ENCODE measurements at places on chromosomes 5 and 9.
A peak's percentile ranks its signal among the peaks of the same experiment; 100 is the strongest.

GRCh38 chr5:14416621-14417275 is 164.8 kb upstream of the OTULINL start:
- no peak overlapping the region for H3K4me3 ChIP-seq
- no peaks in the 10 kb centered on the region for H3K36me3 ChIP-seq
- no peak for DNase-seq
- H3K27ac ChIP-seq: no peak overlapping the region
- no peaks in the 10 kb centered on the region for H3K4me1 ChIP-seq

DNA sequence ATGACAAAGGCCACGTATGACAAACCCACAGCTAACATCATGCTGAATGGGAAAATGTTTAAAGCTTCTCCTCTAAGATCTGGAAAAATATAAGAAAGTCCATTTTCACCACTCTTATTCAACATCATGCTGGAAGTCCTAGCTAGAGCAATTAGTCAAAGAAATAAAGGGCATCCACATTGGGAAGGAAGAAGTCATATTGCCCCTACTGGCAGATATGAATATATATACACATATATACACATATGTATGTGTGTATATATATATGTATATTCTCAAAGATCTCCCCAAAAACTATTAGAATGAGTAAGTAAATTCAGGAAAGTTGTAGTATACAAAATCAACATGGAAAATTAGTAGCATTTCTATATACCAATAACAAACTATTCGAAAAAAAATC is 17.1 kb downstream of the APBA1 start:
- no peak overlapping the region for H3K4me3 ChIP-seq

- H3K27ac ChIP-seq: no peak overlapping the region
- no peaks in the 10 kb centered on the region for H3K27me3 ChIP-seq
- DNase-seq: no peak
- no peaks in the 10 kb centered on the region for H3K4me1 ChIP-seq
- H3K4me3 ChIP-seq: no peak overlapping the region
Measured at GRCh38 chr5:79787448-79787847, 97.8 kb downstream of the CMYA5 start.

- no peaks in the 10 kb centered on the region for H3K4me1 ChIP-seq
- H3K36me3 ChIP-seq: no peaks in the 10 kb centered on the region
- no peak overlapping the region for H3K4me3 ChIP-seq
Measured at GRCh38 chr9:130885484-130886375, 10.9 kb downstream of the QRFP start.

- peak within 1 kb of the TSS; percentile 10 for H3K27ac ChIP-seq
- no peaks in the 10 kb centered on the region for H3K36me3 ChIP-seq
- H3K4me3 ChIP-seq: peak within 1 kb of the TSS; percentile 11
- DNase-seq: peak; percentile 81
- H3K27me3 ChIP-seq: no peaks in the 10 kb centered on the region
Measured at GRCh38 chr9:35791297-35791921, at the start of gene NPR2. Gene NPR2, plus strand, starts transcription at chr9:35791591. Its CDS starts 818 bp downstream, at chr9:35792409.

DNA sequence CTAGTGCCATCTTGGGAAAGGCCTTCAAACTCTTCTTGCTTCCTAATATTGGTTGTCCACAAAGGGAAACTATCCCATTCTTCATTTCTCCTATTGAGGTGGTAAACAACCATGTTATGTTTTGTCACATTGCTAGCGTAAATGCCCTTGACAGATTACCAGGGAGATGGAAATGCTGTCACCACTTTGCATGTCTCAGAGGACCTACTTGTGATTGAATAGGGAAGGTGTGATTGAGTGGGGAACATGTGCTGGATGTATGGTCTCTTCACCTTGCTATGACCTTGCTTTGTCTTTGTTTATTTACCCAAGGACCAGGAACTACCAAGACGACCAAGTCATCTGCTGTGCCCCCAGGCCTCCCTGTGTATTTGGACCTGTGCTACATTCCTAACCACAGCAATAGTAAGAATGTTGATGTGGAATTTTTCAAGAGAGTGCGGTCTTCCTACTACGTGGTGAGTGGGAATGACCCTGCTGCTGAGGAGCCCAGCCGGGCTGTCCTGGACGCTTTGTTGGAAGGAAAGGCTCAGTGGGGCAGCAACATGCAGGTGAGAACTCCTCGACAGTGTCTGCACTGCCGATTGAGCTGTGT is 96.1 kb downstream of the MAP1B start:
- no peak overlapping the region for H3K4me3 ChIP-seq
- H3K4me1 ChIP-seq: peaks cover 7% of the 10 kb centered on the region
- no peaks in the 10 kb centered on the region for H3K27me3 ChIP-seq

DNA sequence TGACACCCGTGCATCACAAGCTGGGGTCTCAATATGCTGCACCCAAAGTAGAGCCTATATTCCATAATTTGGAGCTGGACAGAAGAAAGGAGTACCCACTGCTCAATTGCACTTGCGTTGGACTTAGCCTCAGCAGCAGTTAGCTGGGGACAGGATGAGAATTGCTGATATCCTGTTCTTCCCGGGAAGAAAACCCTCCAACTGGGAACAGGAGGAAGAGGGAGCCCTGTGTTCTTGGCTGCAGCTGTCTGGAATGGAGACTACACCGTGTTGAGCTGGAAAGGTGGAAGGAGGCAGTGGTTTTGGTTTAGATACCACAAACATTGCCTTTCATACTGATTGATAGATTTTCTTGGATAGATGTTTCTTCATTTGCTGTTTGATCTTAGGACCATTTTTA is 24.6 kb downstream of the CNTLN start:
- H3K36me3 ChIP-seq: peaks cover 3% of the 10 kb centered on the region
- H3K27ac ChIP-seq: no peak overlapping the region
- H3K4me1 ChIP-seq: no peaks in the 10 kb centered on the region
- H3K4me3 ChIP-seq: no peak overlapping the region
- H3K27me3 ChIP-seq: no peaks in the 10 kb centered on the region
- DNase-seq: no peak

- no peak overlapping the region for H3K4me3 ChIP-seq
- no peaks in the 10 kb centered on the region for H3K36me3 ChIP-seq
- H3K27ac ChIP-seq: no peak overlapping the region
Measured at GRCh38 chr9:36686471-36686870, 113.8 kb downstream of the MELK start.

- H3K4me1 ChIP-seq: no peaks in the 10 kb centered on the region
- H3K36me3 ChIP-seq: no peaks in the 10 kb centered on the region
- H3K27ac ChIP-seq: no peak overlapping the region
Measured at GRCh38 chr5:122391621-122392020, 79.6 kb downstream of the SNCAIP start.

DNA sequence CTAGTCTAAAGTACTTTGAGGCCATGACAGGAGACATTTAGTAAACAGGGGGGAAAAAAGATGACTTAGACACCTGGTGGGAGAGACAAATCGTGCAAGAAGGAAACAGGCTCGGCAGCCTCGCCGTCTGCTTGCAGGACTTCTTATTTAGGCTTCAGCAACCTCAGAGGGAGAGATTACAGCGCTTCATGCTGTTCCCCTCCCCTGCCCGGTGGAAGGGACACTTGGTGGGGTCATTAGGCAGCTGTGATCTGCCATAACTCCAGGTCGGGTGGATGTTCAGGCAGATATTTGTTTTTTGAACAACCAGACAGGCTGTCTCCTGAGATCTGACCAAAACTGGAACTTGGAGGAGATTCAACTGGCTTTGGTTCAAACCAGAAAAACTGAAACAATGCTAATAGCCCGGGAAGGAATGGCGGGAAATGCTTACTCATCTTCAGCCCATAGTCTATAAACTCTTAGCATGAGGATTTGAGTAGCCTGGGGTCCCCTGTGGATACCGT is 38.1 kb upstream of the CD180 start:
- no peaks in the 10 kb centered on the region for H3K36me3 ChIP-seq
- DNase-seq: no peak
- H3K4me3 ChIP-seq: no peak overlapping the region
- H3K4me1 ChIP-seq: no peaks in the 10 kb centered on the region
- no peaks in the 10 kb centered on the region for H3K27me3 ChIP-seq

GRCh38 chr5:22079002-22079401 is 774.1 kb downstream of the CDH12 start:
- no peak overlapping the region for H3K4me3 ChIP-seq
- H3K27ac ChIP-seq: no peak overlapping the region
- no peaks in the 10 kb centered on the region for H3K27me3 ChIP-seq
- H3K4me1 ChIP-seq: no peaks in the 10 kb centered on the region

DNA sequence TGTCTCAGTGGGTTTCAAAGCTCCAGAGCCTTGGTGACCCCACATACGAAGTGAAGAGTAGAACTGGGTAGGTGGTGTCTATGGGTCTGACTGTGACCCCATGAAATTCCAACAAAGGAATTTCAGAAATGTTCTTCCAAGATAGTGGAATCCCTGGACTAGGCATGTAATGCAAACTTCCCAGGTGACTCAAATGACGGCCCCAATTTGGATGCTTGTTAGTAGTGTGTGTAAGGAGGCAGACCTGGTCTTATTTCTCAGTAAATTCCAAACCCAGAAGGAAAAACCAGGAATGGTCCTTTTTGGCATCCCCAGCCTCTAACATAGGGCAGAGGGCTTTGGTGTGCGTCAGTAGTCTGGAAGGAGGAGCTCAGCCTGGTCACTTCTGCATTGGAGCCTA is 43.6 kb upstream of the ABCA1 start:
- H3K27me3 ChIP-seq: peaks cover 1% of the 10 kb centered on the region
- no peak for DNase-seq
- H3K4me1 ChIP-seq: no peaks in the 10 kb centered on the region
- H3K4me3 ChIP-seq: no peak overlapping the region

- H3K27me3 ChIP-seq: peaks cover 4% of the 10 kb centered on the region
- DNase-seq: no peak
- H3K4me3 ChIP-seq: no peak overlapping the region
- H3K36me3 ChIP-seq: no peaks in the 10 kb centered on the region
- H3K4me1 ChIP-seq: no peaks in the 10 kb centered on the region
Measured at GRCh38 chr5:21613971-21614488, 1239.1 kb downstream of the CDH12 start.

- no peak for DNase-seq
- H3K36me3 ChIP-seq: no peaks in the 10 kb centered on the region
- H3K27ac ChIP-seq: no peak overlapping the region
- no peaks in the 10 kb centered on the region for H3K27me3 ChIP-seq
- no peaks in the 10 kb centered on the region for H3K4me1 ChIP-seq
Measured at GRCh38 chr9:73050065-73050816, 97.4 kb upstream of the ALDH1A1 start.

GRCh38 chr5:146098047-146098446 is 7.3 kb downstream of the PLAC8L1 start:
- H3K4me1 ChIP-seq: no peaks in the 10 kb centered on the region
- DNase-seq: no peak
- H3K27ac ChIP-seq: no peak overlapping the region
- no peak overlapping the region for H3K4me3 ChIP-seq
